ENCODE measurements at places on chromosomes 13 and 19.

DNA sequence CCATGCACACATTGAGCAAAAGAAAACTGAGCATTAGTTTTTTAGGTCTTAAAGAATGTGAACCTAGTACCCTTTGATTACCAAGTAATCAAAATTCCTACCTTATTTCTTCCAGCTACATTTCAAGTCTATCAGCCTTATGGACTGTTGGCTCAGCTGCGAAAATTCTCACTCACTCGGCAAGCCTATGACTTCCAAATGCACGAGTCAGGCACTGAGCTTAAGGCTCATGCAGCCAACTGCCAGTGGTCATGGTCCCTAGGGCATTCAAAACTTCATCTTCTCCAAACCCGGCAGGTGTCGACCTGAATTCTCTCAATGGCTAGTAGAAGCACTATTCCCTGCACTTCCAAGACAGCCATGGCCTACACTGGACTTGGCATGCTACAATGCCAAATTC, 41.2 kb downstream of the RUBCNL start:
- no peak for DNase-seq

- DNase-seq, result no peak
Measured at GRCh38 chr19:41993612-41994483, at the start of gene ATP1A3. TSS of gene ATP1A3 (minus strand) at chr19:41994230. CDS start at chr19:41994076, 154 bp downstream.

- DNase-seq, result no peak
Measured at GRCh38 chr13:111865046-111865445, 201.9 kb upstream of the SOX1 start.

DNA sequence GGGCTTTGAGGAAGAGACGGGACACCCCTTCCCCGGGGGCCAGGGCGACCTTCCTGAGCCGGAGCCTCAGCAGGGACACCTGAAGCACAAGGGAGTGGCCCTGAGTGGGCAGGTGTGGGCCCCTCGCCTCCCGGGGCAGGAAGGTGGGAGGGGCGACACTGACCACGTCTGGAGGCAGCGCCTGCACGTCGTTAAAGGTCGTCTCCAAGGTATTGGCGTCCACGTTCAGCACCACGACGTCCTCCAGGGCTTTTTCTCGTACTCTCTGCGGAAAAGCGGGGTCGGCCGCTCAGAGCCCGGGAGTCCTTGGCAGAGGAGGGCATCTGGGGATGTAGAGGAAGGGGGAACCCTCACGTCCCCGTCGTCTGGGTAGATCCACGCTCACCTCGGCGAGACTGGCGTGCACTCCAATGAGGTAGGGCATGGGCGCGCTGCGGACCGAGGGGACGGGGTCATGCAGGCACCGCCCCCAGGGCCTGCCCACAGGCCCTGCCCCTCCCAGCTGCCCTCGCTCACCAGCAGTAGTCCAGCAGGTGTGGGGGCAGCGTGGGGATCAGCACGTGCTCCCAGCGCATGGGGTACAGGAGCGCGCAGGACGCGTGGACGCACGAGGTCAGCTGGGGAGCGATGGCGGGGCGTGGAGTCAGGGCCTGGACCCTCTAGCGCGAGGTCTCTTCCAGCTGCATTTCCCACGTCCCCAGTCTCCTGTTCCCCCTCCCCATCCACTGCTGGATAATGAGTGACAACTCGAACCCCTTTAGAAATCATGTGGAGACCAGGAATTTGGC, 6.1 kb downstream of the DENND1C start:
- DNase-seq, result no peak

- no peak for DNase-seq
Measured at GRCh38 chr13:60227158-60227557, 63.4 kb upstream of the DIAPH3 start.

DNA sequence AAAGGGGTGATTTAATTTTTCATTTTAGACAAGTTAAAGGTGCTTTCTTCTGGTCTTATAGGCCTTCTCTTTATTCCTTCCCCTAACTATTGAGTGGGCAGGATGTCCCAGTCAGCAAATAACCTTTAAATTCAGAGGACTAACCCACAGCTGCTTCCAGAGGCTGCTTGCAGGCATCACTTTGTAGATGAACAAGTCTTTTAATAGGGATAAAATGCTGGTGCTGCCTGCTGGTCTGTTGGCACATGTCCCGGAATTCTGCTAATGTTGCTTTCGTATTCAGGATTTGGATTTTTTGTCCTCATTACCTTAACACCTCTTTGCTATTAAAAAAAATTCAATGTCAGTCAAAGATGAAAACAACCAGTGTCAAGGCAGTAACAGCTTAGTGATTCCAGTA, 132.7 kb upstream of the KL start:
- DNase-seq, result no peak

- no peak for DNase-seq
Measured at GRCh38 chr19:5933391-5934068, 19.5 kb downstream of the CAPS start.

DNA sequence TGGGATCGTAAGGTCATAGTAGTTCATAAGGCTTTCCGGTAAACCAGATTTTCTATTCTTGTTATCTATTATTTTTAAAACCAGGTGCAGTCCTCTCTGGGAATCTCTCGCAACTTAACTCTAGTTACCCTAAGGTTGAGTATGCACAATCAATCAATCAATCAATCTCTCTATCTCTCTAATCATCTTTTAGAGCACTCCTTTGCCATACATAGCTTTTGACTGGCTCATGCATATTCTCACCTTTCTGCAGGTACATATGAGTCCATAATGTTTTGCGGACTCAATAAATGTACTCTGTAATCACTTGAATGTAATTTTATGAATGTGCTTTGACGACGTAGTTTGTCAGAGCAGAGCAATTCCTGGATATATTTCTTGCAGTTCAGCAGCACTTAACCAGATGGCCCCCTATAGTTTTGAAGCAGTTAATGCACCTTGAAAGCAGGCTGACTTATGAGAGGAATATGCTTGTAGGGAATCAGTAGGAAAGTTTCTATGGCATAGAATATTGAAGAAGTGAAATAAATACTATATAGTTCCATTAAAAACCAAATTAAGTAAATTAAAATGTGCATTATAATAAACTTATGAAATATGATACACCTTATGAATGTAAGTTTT, 524.7 kb downstream of the GPC5 start:
- no peak for DNase-seq

GRCh38 chr13:114005206-114005724, 31.4 kb upstream of the C13orf46 start:
- no peak for DNase-seq

- no peak for DNase-seq
Measured at GRCh38 chr19:3225169-3225485, 666 bp downstream of the CELF5 start.
